Forelimb muscle (tissue), 1 donor: ENCODE measurements at places on chromosomes 6 and 20. TPM values are rescaled to one million over a fixed set of nuclear protein-coding genes. Genes with fewer than 3 reads are reported as not detected.
A peak's percentile ranks its signal among the peaks of the same experiment; 100 is the strongest.

The GNAS-AS1 gene
- 2.8 TPM for polyA plus RNA-seq

The TMEM239 gene
- polyA plus RNA-seq = not detected

The HLA-DRB1 gene
- 9.4 TPM for polyA plus RNA-seq

The SEC23B gene
- 16.5 TPM for polyA plus RNA-seq

The PLCB4 gene
- polyA plus RNA-seq = 4.7 TPM

The BTNL2 gene
- 0.18 TPM for polyA plus RNA-seq

The SCRT2 gene
- polyA plus RNA-seq = not detected

The PARD6B gene
- polyA plus RNA-seq = 0.38 TPM

The MCHR2 gene
- polyA plus RNA-seq = not detected

DNA sequence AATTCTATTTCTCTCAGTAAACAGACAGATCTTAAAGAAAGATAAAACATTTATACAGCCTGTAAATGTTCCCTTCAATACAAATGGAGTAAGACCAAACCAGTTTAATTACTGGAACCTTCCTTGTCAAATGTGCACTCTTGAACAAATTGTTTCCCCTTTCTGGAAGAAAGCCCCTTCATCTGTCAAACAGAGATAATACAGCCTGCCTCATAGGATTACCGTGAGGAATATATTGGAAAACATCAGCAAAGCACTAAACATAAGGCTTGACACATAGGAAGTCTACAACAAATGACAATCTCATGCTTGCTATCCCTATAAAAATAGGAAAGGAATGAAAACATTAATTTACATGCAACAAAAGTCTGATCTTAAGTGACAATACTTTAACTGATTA, 173.8 kb downstream of the PTPRK start:
- DNase-seq = no peak

DNA sequence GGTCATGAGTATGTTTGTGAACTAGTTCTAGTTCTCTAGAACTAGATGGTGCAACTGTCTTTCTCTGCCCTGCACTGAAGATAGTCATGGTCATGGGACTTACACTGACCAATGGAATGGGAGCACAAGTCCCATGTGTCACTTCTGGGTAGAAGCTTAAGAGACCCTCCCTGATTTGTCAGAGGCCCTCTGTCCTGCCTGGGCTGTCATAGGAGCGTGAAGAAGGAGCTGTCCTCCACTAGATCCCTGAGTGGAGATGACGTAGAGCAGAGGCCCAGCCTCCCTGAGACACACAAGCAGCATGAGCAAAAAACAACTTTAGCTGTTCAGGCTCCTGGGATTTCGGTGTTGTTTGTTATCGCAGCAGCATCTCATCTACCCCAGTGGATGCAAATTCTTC, 514.5 kb downstream of the PREX1 start:
- DNase-seq = no peak

DNA sequence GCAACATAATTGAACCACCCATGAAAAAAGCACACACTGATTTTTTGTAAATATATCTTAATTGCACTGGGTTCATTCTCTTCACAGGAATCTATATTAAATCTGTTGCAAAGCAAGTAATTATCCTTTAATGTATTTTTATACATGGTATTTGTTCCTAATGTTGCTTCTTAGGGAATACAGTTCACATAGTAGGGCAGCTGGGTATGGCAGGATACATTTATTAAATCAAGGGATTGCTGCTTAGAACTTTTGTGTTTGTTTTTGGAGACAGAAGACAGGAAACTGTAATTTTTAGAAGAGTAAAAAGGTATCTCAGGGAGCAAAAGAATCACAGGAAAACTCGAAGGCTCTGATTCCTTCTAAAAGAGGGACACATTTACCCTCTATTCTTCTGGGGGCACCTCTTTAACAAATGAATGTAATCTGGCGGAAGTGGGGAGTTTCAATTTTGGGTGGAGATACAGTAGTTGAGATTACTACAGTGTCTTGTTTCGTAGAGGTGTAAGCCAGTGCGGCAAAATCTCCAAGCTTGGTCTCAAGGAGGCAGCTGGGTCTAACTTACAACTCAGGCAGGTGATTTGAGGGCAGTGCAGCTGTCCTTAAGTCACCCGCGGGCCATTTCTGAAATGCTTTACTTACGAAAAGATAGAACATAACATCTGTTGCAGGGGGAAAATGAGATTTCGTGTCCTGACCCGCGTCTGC, 812 bp upstream of the SMIM13 start:
- no peak for DNase-seq

DNA sequence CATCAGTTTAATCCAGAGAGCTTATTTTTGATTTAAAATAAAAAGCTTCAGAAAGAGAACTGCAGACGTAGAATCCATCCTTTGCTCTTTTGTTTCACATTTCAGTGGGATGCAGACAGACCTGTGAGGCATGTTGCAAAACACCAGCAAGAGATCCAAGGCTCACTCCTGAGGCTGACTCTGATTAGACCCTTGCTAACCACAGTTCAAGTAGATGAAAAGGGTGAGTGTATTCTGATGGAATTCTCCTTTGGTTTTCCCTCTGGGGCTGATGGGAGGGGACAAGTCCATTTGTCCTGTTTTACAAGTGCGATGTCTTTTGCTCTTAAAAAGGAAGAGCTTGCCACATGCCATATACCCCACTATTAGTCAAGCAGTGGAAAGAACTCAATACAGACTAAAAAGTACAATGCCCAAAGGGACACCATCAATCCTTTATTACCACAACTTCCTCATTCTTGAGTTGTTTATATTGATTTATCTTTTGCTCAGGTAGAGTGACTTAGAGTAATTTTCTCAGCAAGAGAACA, 772.7 kb downstream of the MAFB start:
- no peak for DNase-seq

- peak; percentile 24 for DNase-seq
Measured at GRCh38 chr6:3489027-3489757, 32.3 kb upstream of the SLC22A23 start.

- DNase-seq = no peak
Measured at GRCh38 chr6:78910591-78911171, 43.3 kb downstream of the IRAK1BP1 start.

DNA sequence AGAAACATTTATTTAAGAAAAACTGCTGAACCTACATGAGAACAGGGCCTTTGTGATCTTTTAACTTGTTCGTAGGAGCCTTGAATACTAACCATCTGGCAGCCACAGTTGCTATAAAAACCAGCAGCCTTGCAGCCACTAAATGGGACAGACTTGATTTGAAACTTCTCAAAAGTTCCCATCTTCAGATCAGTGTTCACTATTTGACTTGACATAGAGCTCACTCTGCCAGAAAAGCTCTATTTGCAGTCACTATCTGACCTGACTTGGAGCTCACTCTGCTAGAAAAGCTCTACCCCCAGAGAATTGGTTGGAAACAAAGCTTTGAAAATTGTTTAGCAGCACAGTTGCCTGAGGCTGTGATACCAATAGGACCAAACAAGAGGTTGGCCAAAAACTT, 119.3 kb upstream of the F13A1 start:
- DNase-seq = no peak

DNA sequence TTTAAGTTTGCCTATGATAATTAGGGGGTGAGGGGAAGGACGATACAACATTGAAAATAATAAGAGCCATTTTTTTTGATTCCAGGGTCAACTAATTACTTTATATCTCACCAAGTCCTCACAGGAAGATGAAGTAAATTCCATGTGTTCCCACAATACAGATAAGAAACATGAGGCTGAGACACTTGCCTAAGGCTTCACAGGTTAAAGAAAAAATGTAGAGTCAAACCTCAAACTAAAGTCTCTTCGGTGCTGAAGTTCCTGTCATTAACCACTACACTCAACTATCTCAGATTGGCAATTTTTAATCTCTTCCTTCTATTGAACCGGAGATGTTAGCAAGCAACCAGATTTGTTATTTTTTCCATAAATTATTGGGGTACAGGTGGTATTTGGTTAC, 33.0 kb downstream of the MRAP2 start:
- no peak for DNase-seq

DNA sequence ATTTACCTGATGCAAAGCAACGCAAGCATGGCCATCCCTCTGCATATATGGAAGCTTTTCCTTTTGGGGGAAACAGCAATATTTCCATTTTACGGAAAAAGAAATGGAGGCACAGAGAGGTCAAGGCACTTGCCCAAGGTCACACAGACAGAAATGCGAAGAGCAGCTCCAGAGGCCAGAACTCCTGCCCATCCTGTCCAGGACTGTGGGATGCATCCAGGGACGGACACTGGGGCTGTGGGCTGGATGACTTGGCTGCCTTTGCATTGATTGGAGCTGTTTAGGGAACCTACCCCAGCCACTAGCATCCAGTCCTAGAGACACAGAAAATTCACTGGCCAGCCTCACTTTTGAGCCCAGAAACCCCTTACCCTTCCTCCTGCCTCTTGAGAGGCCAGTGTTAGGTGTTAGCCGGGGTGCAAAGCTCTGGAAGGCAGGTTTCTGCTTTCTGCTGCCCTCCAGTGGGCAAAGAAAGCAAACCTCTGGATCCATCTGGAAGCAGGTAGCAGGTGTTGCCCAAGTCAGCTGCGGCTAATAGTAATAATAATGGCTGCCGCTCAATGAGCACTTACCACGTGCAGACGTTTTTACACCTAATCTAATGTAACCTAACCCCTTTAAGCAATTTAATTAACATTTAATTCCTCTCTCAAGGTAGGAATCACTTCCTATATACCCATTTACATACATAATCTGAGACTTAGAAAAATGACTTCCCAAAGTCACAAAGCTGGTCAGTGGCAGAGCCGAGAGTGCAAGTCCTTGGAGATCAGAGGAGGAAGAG, 31.7 kb upstream of the CCN5 start:
- no peak for DNase-seq

- no peak for DNase-seq
Measured at GRCh38 chr6:49766762-49767161, 20.3 kb downstream of the PGK2 start.

DNA sequence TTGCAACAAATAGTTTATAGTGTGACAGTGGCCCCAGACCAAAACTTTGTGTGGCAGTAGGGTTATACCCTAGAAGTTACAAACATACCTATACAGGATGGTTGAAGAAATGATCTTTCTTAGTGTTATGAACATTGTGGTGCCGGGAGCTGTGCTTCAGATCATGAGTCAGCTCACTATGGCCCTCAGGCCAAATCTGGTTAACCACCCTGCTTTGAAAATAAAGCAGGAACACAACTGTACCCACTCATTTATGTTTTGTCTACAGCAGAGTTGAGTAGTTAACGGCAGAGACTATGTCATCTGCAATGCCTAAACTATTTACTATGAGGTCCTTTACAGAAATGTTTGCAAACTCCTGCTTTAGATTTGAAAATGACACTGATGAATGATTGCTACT, 24.3 kb downstream of the AKAP7 start:
- DNase-seq = no peak

DNA sequence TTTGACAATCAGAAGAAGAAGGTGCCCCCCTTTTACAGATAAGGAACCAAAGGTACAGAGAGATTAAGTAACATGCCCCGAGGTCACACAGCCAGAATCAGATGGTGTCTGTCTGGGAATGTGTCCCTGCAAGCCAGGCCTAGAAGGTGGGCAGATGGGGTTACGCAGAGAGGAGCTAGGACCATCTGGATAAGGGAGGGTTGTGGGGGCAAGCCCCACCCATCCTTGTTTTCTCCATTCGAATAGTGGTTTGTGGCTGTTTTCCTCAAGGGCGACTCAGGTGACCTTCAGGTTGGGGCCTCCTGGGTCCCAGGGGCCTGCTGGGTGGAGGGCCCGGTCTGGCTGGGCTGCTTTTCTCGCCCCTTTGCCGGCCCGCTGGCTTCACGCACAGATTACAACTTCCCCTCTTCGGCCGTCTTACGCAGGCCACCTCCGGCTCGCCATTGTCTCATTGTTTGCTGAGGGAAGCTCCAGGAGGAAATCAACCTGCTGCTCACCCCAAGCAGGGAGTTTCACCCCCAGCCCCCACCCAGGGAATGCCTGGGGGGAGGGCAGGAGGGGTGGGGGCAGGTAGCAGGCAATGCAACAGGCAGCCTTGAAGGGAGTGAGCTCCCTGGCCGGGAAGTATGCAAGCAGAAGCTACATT, 30.8 kb upstream of the CSNK2A1 start:
- no peak for DNase-seq

- no peak for DNase-seq
Measured at GRCh38 chr6:138576313-138576712, 77.0 kb upstream of the NHSL1 start.

DNA sequence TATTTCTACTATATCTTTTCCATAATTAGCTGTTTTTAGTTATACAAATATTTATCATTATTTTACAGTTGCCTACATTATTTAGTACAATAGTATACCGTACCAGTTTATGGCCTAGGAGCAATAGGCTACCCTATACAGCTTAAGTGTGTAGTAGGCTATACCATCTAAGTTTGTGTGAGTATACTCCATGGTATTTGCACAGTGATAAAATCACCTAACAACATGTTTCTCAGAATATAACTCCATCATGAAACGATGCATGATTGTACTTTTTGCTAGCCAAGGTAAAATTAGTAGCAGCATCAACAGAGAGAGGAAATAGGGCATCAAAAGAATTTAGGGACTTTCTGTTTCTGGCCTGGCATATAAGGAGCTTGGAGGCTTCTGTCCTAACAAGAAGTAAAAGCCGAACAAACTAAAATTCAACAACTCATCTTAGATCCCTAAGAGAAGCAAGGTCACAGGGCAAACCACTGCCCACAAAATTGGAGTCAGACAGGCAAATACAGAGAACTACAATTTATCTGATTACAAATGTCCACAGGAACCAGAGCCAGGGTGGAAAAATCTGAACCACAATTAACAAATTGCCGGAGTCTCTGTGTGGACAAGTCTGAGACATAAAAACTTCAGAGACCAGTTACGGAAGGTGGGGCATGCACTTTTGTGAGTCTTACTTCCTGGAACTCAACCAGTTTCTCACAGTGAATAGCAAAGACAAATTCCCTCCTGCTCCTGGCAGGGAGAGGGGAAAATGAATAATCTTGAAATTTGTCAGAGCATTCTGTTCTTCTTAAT, 671.4 kb downstream of the RFPL4B start:
- DNase-seq = no peak

DNA sequence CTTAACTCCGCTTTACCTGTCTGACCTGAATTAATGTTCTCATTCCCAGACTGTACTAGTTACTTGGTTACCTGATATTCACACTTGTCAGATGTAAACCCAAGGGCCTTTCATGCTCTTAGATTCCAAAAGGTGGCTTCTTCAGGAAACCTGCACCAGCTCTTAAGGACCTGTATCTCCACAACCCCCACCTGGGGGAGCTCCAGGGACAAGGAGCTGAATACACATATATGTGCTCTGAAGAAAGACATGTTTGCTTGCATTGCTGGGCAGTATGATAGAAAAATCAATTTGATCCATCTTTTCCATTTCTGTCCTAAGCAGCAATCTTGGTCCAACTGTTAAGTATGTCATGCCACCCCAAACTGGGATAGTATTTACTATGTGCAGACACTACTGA, 64.8 kb upstream of the POU3F2 start:
- DNase-seq = no peak
